ENCODE measurements at places on chromosomes 2 and 18.

- no peak for DNase-seq
These were observed 216.3 kb downstream of the ANAPC1 start for GRCh38 chr2:111667542-111668273.

GRCh38 chr18:59114160-59114559, 25.5 kb upstream of the SEC11C start:
- no peak for DNase-seq

- DNase-seq: peak; percentile 41
These were observed 17.5 kb upstream of the HPCAL1 start for GRCh38 chr2:10285191-10285555.

- DNase-seq: no peak
These were observed 15.8 kb downstream of the HNRNPLL start for GRCh38 chr2:38586931-38587330.

DNA sequence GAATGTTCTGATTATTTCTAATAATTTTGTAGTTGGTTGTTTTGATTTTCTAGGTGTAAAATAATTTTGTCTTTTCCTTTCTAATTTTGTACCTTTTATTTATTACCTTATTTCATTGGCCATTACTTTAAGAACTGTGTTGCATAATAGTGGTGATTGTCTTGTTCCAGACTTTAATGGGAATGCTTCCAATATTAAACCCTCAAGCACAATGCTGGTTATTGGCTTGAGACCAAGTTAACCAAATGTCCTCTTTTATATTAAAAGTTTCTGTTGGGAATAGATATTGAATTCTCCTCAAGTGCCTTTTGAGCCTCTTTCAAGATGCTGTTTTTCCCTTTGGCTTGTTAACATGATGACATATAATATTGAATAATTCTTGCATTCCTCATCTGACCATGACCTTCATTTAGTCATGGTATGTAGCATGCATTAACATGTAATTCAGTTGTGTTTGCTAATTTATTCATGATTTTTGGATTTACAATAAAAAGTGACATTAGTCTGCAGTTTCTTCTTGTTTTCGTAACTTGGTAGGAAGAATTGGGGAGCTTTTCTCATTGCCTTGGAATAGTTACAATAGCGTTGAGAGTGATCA, 141.7 kb downstream of the DIS3L2 start:
- no peak for DNase-seq

- DNase-seq: no peak
These were observed 20.9 kb upstream of the TEX44 start for GRCh38 chr2:231571661-231572191.

GRCh38 chr2:108073415-108074072, 87.2 kb downstream of the SLC5A7 start:
- DNase-seq: no peak

DNA sequence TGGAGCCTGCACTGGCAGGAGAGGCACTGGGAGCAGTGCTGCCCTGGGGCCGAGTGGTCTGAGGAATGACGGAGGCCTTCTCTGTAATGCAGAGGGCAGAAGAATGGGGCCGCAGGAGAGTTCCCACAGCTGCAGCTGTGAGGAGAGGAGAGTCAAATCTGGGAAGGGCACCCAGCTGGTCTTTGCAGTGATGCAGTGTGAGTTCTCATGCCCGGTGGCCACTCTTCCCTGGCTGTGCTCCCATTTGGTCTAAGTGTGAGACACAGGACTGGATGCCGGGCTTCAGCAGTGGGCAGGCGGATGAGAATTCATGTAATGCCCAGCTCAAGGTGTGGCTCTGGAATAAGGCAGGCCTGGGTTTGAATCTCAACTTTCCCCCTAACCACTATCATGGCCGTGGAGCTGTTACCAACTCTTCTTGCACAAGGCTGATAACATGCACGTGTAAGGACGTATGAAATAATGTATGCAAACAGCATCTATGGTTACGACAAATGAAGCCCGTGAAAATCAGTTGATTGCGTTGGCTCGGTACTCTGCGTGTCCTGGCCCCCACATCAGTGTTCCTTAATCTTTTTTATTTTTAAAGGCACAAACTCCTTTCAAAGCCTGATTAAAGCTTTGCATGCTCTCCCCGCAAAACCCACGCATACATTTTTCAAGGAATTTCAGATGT, 71.6 kb downstream of the ACKR3 start:
- DNase-seq: no peak

DNA sequence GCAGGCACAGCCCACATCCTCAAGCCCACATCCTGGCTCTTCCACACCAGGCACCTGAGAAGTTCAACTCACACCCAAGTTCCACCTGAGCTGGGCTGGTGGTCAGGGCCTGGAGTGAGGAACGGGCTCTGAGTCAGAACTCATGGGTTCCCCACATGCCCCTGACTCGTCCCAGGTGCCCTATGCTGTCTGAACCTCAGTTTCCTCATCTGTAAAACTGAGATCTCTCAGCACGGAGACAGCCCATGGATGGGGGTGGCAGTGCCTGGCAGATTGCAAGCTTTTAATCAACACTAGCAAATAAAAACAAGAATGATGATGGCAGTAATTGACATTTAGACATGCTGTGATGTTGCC, 307.8 kb downstream of the NDUFA10 start:
- DNase-seq: no peak

DNA sequence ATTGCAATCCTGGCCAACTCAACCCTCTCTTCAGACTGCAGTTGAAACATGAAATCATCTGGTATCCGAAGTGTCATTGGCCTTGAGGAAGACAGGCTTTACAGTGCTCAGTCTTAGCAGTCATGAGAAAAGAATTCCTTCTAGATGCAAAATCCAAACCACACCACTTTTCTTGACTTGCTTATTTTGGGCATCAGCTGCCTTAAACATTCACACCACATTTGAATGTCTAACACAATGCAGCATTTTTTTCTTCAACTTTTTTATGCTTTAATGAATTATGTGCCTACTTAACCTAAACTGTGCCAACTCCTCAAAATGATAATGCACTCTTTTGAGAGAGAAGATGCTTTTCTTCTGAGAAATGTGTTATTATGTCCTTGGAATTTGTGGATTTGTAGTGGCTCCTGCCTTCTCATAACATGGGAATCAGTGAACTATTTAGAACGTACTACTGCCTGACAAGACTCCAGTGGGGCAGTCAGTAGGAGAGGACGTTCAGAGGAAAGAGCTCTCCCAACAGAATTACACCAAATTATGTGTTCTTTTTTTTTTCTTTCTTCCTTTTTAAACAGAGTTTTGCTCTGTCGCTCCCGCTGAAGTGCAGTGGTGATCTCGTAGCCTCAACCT, 3.2 kb upstream of the FAM98A start:
- DNase-seq: no peak

GRCh38 chr2:215654148-215654819, 218.4 kb upstream of the FN1 start:
- DNase-seq: no peak

- no peak for DNase-seq
These were observed 52.7 kb upstream of the TMEFF2 start for GRCh38 chr2:192247456-192247855.

GRCh38 chr18:61336766-61337165, 3.5 kb downstream of the CDH20 start:
- DNase-seq: no peak

DNA sequence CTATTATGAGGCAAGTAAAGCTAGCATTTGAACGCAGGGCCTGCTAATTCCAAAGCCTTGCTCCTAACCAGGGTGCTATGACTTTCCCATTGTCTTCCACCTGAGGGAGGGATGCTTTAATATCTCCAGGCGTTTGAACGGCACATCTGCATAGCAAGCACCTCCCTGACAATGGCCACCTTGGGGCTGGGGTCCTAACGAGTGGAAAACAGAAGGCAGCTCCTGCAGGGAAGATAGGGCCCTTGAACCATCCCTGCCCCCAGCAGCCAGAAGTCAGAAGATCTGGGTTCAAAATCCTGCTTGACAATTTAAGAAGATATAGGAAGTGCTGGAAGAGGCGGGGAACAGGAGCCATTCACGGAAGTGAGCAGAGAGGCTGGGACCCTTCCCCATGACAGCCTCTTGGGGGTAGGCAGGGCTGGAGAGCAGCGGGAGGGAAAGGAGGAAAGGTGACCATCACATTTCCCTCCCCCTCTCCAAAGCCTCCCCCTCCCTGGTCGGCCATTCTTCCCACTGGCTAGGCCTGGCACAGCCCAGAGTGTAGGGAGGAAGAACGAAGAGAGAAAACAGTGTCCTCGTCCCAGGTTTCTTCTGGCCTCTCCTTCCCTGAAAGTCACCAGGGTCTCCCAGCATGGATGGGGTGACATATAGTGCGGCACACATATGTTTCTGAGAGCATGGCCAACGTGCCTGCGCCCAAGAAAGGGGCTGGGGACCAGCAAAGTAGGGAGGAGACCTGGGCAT, 73.5 kb downstream of the EMX1 start:
- no peak for DNase-seq

DNA sequence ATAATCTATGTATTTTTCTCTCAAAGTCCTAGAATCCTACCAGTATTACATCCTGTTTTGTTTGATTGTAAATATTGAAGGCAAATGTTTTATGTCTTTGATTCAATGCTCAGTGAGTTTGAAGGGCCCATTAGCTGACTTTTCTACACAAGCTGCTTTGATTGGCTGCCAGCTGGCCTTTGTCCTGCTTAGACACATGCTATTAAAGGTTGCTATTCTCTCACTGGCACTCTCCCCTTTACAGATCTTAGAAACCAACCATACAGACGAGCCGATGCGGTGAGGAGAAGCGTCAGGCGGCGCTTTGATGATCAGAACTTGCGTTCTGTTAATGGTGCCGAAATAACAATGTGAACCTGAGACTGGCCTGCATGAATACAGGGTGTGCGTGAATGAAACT, 69.7 kb downstream of the PRPF40A start:
- DNase-seq: peak; percentile 89

DNA sequence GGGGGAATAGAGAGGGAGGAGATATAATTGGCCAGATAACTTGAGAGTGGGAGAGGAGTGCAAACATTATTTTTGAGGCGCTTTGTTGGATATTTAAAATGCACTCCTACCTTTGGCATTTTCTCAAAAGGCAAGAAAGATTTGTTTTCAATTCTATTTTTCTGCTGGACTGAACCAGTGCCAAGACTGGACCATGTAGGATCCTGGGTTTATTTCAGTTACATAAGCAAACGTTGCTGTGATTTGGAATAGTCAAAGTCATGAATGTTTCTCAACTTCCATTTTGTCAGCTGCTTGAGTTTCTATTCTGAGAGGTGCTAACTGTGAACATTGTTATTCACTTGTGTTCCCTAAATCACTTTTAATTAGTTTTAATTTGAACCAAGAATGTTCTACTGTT, 8.9 kb upstream of the CHRNA1 start:
- DNase-seq: no peak

- DNase-seq: no peak
These were observed 81.5 kb downstream of the DPP4 start for GRCh38 chr2:161992531-161992930.

DNA sequence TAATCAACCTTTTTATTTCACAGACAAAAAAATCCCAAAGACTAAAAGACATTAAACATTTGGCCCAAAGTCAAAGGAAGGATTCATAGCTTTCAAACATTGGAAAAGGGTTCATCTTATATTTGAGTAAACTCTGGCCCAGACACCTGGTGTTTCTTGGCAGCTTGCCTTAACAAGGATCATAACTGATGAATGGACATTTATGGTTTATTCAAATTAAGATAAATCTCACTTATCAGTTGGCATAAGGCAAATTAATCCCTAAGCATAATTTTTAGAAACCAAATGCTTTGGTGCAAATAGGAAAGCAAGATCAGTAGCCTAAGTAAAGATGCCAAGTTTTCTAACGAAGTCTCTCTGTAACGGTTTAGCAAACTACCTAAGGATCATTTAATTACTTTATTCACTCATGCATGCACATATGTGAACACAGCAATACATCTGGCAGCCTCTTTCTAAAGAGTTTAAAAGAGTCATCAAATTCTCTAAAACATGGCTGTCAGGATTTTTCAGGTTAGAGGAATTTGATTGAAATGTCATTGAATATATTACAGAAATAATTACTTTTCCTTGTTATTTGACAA, 323.4 kb upstream of the RBMS1 start:
- peak; percentile 78 for DNase-seq

- no peak for DNase-seq
These were observed 126.2 kb upstream of the GPC1 start for GRCh38 chr2:240309214-240309613.

GRCh38 chr2:98253461-98254070, 92.7 kb upstream of the CNGA3 start:
- no peak for DNase-seq

- no peak for DNase-seq
These were observed 8.1 kb downstream of the HAT1 start for GRCh38 chr2:171930385-171930784.

DNA sequence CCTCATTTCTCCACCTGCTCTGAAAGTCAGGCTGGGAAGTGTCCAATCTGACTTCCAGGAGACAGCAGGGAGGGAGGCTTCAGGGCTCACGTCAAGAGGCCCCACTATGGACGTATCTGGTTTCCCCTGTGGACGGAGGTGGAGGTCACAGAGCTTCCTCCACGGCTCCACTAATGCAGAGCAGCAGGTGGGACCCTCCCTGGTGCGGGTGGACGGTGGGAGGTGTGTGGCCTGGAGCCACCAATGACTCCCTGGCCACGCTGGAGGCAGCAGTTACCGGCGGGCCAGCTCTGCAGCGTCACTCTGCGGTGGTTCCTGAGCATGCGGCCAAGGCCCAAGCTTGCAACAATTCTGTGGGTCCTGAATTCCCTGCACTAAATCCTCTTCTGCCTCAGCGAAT, 9.0 kb downstream of the CRACDL start:
- no peak for DNase-seq

DNA sequence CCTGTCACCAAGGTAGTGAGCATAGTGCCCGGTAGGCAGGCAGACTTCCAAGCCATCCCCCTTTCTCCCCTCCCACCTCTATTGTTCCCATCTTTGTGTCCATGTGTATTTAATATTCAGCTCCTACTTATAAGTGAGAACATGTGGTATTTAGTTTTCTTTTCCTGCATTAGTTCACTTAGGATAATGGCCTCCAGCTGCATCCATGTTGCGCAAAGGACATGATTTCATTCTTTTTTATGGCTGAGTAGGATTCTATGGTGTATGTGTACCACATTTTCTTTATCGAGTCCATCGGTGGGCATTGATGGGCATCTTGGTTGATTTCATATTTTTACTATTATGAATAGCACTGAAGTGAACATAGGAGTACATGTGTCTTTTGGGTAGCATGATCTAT, 35.3 kb downstream of the MMADHC start:
- no peak for DNase-seq

GRCh38 chr18:32566960-32567359, 96.3 kb upstream of the GAREM1 start:
- no peak for DNase-seq

DNA sequence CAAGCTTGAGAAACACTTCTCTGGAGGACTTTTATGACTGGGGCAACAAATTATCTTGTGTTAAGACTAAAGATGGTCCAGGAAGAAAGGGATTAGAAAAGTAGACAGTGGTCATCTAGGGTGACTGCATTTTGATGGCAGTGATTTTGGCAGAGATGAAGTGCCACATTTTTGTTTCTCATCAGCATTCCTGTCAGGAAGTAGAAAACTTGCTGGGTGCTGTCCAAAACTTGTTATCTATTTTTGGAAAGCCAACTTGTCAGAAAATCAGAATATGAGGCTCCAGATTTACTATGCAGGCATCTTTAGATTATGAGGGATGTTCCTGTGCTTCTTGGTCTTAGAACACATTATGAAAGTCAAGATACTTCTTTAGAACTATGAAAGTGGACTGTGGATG, 29.0 kb upstream of the CALCRL start:
- DNase-seq: no peak
